Stimulated activated CD4-positive, alpha-beta T cell treated with anti-CD3 and anti-CD28 coated beads, Interleukin-4, amount 100 ng/mL, for 4 hours (primary cell): ENCODE measurements at places on chromosomes 6 and 20.

- no peak for DNase-seq
Measured at GRCh38 chr20:23008667-23009066, 26.4 kb upstream of the SSTR4 start.

- DNase-seq: no peak
Measured at GRCh38 chr6:136503303-136504029, 46.8 kb downstream of the MAP7 start.

GRCh38 chr6:108684771-108685329 is 124.1 kb downstream of the FOXO3 start:
- no peak for DNase-seq

DNA sequence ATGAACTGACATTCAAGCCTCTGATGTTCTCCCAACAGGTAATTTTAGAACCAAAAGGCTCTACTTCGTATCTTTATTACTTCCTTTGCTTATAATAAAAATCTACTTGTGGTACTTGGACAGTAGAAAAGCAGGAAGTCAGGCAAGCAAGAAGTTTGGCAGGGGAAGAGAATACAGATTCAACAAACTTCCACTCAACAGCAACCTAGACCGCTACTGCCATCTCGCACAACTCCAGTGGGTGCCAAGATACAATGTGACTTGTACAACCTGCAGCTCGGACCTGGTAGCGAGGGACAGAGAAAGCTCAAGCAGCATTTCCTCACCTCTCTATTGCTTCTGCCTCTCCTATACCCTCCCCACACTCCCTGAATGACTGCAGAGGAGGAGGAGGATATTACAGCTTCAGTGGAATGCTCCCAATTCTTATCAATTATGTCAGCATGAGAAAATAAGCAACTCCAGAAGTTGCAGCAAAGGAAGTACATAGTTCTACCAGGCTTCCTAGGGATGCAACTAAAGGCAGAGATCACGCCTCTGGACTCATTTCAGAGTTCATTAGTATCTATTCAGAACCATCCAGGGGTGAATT is 76.5 kb downstream of the MBOAT1 start:
- DNase-seq: no peak

DNA sequence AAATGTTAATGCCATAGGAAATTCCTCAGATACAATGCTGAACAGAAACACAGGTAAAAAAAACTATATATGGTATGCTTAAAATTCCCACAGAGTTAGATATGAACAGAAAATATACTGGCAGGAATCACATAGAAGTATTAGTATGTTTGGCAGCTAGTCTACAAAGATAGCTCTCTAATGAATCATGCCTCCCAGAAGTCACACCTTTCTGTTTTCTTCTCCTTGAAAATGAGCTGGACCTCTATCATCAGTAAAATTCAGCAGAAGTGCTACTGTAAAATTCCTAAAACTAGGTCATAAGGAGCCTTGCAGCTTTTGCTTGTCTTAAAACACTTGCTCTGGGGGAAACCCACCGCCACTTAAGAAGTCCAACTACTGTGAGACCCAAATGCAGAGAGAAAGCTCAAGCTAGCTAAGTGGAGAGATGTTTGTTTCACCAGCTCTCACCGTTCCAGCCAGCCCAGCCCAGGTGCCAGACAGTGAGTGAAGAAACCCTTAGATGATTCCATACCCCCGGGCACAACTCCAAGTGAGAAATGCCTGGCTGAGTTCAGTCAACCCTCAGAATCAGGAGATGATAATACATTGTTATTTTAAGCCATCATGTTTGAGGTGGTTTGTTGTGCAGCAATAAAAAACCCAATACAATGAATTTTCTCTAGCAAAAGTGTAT is 43.0 kb downstream of the TSPYL4 start:
- no peak for DNase-seq

GRCh38 chr6:125307150-125307838 is 5.5 kb upstream of the HDDC2 start:
- no peak for DNase-seq

DNA sequence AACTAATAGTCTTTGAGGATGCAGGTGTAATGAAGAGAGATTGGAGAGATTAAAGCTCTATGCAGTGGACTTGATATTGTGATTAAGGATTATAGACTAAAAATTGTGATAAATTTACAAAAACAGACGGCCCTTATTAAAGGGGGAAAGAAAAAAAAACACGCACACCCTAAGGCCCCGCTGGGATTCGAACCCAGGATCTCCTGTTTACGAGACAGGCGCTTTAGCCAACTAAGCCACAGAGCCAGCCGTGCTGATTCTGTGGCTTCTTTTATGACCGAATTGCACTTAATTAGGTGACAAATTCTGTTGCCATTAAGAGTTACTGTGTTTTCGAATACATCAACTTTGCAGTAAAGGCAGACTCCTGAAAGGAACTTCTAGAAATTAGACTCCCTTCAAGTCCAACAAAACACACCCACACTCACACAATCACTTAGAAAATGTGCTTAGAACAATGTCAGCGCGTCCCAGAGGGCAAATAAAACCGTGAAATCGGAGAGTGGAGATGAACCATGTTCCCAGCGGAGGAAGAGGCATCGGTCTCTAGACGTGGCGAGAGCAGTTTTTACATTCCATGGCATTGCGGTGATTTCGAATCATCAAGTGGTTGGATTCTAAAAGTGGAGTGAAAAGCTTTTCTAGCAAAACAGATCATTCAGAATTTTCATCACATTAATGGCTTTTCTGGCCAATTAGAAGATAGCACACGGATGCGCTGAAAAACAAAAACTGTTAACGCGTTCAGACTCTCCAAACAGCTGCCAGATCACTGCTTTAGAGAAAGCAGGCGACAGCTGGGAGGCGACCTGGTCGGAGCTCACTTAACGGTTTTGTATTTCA is 122.6 kb downstream of the GPX5 start:
- DNase-seq: peak; percentile 61

- no peak for DNase-seq
Measured at GRCh38 chr20:35886537-35886936, 67.8 kb downstream of the SCAND1 start.
